Pancreas (tissue), 10 donors: ENCODE measurements at places on chromosomes 1 and 21.

DNA sequence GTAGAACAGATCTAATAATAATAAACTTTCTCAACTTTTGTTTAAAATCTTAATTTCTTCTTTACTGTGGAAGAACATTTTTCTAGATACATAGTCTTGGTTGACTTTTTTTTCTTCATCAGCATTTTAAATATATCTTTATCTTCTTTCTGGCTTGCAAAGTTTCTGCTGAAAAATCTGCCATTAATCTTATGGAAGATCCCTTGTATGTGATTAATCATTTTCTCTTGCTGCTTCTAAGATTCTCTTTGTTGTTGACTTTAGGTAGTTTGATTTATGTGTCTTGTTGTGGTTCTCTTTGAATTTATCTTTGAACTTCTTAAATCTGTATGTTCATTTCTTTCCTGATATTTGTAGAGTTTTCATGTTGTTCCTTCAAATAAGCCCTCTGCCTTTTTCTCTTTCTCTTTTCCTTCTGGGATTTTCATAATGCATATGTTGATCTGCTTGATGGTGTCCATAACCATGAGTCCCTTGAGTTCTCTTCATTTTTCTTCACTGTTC is 657.6 kb upstream of the CXADR start:
- no peak for DNase-seq

GRCh38 chr1:228459091-228459993 is 27.8 kb upstream of the RNF187 start:
- DNase-seq, result peak; percentile 45

- no peak for DNase-seq
Observed at GRCh38 chr1:8969937-8970336, 24.3 kb downstream of the CA6 start.

- no peak for DNase-seq
Observed at GRCh38 chr1:25586181-25586588, 30.4 kb upstream of the MAN1C1 start.

- DNase-seq, result no peak
Observed at GRCh38 chr1:245776694-245777332, 622.0 kb downstream of the KIF26B start.

DNA sequence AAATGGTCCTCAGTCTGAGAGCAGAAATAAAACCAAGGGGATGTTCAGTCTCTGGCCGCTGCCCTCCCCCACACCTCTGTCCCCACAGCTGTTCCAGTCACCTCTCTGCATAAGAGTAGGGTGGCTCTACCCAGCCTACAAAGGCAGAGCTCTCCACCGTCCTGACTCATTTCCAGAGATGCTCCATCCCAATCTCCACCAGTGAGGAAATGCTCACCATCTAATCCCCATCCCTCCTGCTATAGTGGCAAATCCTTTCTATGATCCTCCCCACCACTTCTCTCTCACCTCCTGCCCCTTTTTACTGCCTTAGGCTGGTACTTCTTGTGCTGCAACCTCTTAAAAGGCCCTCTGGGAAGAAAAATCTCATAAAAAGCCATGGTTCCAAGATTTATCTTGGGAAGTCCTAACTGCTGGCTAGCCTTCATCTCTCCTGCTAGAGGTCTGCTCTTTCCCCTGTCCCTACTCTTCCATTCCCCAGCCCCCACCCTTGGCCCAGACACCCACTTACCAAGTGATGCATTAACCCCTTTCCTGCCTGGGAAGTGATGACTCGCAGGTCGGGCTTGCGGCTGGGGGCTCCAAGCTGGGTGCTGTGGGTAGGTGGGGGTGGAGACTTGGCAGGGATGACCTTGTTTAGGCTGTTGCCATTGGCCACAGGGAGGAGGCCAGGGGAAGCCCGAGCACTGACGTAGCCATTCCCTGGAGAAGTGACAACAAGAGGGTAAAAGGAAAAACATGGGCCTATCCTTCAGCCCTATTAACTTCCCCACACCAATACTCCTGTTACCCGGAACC is 23.9 kb downstream of the MEF2D start:
- no peak for DNase-seq

GRCh38 chr1:41362357-41362721 is 1.1 kb downstream of the FOXO6 start:
- DNase-seq, result peak; percentile 62

- peak; percentile 98 for DNase-seq
Observed at GRCh38 chr1:24150234-24151174, 7.6 kb upstream of the IL22RA1 start.

DNA sequence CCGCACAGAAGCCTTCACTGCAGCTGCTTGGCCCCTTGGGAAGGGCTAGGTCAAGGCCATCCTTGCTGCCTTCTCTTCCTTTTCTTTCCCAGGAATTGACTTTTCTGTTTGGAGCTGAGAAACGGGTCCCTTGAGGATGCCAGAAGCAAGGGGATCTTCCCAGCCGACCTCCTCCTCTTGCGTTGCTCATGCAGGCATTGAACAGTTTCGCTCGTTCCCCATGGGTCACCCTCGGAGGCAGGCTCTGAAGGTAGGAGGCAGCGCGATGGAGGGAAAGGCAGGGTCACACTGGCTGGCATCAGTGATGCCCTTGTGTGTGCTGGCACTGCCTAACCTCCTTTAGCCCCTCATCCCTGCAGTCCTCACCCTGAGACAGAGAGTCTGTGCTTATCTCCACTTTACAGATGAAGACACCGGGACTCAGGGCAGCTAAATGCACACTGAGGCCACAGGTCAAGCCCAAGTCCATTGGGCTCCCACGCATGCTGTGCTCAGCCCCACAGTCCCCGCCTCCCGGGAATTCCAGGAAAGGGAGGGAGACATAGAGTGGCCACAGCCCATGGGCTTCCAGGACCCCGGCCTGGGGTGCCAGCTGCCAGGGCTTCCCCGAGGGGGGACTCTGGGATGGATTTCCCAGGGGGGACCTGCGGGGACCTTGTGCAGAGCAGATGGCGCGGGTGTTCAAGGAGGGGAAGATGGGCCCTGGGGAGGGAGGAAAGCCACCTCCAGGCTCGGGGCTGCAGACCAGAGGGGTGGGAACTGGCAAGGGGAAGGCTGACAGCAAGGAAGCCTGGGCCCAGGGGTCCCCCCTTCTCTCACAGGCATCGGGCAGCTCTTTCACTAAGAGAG is 90.2 kb downstream of the SPSB1 start:
- DNase-seq, result no peak

DNA sequence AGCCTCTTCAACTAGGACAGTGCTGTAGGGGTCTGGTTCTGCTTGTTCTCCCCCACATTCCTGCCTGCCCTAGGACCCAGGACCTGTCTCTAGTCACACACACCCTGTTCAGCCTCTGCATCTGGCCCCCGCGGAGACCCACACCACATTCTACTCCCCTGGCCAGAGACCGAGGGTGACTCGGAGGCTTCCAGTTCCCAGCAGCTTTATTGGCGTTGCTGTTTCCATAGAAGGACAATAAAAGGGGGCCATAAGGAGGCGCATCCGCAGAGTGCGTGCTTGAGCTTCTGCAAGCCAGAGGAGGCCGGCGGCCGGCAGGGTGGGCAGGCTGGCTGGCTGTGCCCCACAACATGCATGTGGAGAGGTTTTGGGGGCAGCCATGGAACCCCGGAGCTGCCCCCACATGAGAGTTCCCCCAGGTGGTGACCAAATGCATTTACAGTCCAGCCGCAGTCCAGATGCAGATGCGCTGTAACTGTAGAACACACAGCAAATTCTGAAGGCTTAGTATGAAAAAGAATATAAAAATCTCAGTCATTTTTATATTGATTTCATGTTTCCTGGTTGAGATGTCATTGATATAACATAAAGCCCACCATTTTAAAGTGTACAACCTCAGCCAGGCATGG is 52.4 kb downstream of the PDE9A start:
- no peak for DNase-seq

GRCh38 chr1:16090076-16090826 is 16.8 kb upstream of the FAM131C start:
- DNase-seq, result no peak

- no peak for DNase-seq
Observed at GRCh38 chr1:76330991-76331603, 256.6 kb downstream of the ST6GALNAC3 start.

DNA sequence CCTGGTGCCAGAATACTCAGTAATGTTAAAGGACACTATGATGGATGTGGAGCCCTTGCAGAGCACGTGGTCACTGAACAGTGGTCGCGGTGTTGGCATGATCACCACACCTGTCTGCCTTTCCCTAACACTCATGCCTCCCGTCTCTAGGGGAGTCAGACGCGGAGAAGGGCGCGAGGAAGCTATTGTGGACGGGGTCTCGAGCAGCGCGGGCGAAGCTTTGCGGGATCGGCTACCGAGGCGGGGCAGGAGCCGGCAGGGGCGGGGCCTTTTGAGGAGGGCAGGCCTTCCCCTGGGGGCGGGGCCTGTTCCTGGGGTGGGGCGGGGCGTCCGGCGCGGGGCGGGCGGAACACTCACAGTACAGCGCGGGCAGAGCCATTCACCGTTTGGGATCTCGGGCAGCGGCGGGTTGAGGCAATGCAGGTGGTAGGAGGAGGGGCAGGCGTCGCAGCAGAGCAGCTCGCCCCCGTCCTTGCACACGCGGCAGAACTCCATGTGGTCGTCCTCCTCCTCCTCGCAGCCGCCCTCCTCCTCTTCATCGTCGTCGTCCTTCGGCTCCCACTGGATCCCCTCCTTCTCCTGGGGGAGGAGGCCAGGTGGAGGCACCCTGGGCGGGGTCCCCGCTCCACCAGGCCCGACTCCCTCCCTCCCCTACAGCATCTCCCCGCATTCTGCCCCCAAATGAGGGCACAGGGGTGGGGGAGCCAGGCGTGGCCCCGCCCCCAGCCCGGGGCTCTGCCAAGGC is 31.5 kb downstream of the CHD5 start:
- DNase-seq, result peak; percentile 72

DNA sequence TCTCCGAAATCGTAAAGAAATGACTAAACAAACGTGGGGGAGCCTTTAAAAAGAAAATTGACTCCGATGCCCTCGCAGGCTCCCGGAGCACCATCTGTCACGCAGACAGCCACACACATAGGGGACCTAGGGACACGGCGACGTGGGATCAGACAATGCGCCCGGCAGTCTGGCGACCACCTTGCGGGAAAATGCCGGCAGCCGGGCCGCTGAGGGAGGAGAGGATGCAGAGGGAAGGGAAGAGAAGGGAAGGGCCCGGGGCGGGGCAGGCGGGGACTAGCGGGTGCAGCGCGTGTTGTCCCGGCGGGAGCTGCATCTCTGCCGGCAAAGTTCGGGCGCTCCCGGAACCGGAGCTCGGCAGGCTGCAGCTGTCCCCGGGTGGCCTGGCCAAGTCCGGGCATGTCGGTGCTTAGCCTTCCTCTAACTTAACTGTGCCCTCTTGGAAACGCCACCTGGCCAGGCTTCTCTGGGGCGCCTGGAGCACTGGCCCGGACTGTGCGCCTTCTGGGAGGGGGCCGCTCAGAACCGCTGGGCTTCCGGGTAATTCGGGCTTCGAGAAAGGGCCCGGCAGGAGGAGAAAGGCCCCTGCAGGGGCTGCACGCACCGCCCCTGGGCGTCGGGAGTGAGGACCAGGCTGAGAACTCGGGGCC is 1.8 kb downstream of the NHLH2 start:
- peak; percentile 43 for DNase-seq

- DNase-seq, result no peak
Observed at GRCh38 chr1:36961062-36961615, 73.2 kb downstream of the GRIK3 start.

GRCh38 chr1:171081314-171081753 is 9.4 kb upstream of the FMO3 start:
- DNase-seq, result no peak

DNA sequence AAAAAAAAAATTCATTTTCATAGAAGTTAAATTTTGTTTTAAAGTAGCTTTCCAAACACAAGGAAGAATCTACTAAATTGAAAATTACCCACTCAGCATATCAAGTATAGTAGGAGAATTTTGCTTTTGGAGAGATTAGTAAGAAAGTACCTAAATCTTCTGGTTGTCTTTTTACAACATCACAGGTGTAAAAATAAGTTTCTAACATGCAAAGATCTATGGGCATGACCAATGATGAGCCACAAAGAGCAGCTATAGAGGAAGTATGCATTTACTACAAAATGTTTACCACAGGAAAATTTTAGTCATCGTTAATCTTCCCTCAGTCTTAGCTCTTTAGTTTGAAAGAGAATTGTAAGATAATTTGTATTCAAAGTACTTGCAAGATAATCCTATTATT is 28.1 kb downstream of the ANGPTL3 start:
- no peak for DNase-seq

GRCh38 chr1:232591344-232591743 is 38.6 kb downstream of the SIPA1L2 start:
- DNase-seq, result no peak

DNA sequence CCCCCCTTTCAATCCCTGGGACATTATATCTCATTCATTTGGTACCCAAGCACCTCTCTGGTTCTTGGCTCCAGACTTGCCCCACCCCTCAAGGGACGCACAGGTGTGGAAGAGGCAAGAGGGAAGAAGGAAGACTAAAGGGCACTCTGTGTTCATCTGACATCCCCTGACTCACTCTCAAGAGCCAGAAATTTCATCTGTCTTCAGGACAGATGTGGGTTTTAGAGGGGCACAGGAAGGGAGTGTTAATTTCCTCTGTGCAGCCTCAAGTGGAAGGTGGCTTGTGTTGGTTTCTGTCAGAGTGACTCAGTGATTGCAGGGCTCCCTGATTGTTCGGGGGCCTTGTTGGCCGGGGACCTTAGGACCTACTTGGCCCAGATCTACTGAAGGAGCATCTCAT is 2.4 kb downstream of the C2CD4D start:
- no peak for DNase-seq

- no peak for DNase-seq
Observed at GRCh38 chr21:38683222-38683621, 122.5 kb upstream of the ETS2 start.

DNA sequence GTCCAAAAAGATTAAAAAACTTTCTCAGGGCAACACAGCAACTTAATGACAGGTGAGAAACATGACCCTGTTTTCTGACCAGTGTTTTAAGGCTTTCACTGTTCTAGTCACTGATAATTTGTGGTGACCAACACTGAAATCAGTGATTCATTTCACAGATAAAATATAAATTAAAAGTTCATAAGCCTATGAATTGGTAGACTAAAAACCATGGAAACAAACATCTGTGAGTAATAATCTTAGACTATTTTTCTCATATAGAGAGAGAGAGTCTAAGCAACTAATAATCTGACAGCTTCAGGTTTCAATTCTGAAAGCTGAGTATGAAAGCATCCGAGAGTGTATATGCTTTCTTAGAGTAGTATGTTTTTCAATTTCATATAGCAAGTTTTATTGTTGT is 536.9 kb downstream of the ADGRL2 start:
- no peak for DNase-seq

DNA sequence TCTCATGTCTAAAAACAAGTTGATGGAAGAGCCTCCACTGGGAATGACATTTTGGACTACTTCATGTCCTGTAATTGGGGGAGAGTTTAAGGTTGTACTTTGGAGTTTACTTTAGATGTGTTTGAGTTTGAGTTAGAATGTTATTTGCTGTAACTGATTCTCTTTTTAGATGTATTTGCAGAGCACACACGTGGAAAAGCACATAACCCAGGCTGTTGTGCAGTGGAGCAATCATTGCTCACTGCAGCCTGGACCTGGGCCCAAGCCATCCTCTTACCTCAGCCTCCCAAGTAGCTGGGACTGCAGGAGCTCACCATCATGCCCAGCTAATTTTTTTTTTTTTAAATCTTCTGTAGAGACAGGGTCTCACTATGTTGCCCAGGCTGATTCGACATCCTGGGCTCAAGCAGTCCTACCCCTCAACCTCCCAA is 36.7 kb upstream of the SH3D21 start:
- DNase-seq, result no peak
